ENCODE measurements at places on chromosomes 1 and 21.

GRCh38 chr1:164765557-164765956 lies 206.6 kb downstream of the PBX1 start:
- DNase-seq: no peak

- no peak for DNase-seq
Observed at GRCh38 chr1:198156745-198157240, at the start of gene NEK7. Gene NEK7, plus strand, starts transcription at chr1:198156998. Its CDS starts 75,583 bp downstream, at chr1:198232581.

DNA sequence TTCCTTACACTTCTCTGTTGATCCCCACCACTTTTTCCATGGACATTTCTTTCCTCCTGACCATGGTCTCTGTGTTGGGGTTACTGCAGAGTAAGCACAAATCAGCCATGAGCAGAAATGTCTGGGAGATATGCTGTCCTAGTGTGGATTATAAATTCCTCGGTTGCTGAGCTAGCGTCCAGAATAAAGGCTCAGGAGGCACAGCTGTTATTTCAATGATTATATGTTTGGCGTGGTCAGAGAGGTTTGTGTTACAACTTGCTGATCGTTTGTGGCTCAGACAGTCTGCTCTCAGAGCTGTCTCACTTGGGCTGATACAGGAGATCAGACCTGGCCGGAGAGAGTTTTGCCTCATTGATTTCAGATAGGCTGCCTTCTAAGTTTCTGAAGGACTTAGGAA lies 37.5 kb upstream of the LAMC2 start:
- DNase-seq: no peak

- no peak for DNase-seq
Observed at GRCh38 chr1:44941424-44942324, 44.7 kb downstream of the EIF2B3 start.

DNA sequence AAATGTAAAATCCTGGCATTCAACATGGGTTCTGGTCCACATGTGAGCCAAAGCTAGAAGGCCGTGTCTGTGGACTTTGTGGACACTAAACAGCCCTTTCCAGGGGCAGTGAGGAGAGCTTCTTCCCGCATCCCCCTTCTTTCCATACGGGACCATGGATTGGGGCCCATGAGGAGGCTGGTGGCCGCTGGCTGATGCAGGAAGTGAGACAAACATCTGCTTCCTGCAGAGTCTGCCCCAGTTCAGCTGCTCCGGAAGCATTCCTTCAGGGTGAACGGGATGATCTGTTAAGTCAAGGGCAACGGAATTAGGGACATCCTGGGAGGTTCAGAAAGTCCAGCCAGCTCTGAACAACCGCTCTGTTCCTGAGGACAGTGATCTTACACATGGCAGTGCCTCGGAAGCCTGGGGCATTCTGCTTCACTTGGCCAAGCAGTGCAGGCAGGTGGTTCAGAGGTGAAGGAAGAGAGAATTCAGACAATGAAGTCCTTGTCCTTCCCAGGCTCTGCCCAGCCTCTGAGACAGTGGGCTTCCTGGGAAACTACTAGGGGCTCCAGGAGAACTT lies 1.5 kb downstream of the CA6 start:
- no peak for DNase-seq

GRCh38 chr1:172622541-172622940 lies 36.4 kb upstream of the FASLG start:
- no peak for DNase-seq

GRCh38 chr1:17569200-17570139 lies 30.0 kb downstream of the ARHGEF10L start:
- no peak for DNase-seq

DNA sequence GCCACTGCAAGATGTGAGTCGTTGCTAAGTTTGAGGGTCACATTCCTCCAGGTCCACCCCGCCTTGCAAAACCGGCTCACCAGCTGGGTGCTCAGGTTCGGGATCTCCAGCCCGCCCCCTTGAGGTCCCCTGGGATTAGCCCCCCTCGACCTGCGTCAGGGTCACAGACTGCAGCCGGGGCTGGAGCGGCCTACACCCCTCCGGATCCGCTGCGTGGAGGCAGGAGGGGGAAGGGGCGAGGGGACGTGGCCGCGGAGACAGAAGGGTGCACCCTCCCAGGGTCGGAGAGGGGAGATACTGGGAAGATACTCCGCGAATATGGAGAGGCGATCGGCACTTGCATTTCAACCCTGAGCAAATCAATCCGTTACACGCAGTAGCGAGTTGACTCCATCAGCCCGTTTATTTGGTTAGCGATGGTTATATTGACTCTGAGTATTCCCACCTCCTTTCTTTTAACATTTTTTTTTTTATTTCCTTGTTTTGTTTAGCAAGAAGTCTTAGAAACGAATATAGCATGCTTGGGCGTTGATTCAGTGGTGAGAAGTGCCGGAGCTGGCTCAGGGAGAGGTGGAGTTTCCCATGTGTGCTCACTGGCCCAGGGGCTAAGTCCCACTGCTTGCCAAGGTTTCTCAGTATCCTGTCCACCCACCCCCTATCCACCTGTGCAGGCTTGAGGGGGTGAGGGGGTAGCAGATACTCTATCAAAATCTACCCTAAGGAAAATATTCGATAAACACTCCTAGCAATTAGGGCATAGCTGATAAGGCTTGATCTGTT lies 997 bp downstream of the IFNAR2 start:
- no peak for DNase-seq

GRCh38 chr1:56917356-56917755 lies 48.5 kb downstream of the C8B start:
- no peak for DNase-seq

DNA sequence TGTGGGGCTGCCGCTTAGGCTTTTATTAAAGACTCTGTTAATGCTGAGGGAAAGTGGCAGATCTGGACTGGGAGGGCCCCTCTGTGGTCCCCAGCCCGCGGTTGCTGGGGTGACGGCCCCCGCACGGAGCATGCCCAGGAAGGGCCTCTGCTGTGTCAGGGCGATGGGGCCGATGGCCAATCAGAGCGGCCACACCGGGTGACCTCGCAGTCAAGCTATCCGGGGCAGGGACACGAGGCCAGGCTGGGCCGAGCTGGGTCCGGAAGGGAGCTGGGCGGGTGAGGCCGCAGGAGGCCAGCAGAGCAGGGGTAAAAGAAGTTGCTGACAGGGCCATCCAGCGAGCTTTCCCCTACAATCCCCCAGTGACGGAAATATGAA lies 145.1 kb downstream of the CASZ1 start:
- no peak for DNase-seq

DNA sequence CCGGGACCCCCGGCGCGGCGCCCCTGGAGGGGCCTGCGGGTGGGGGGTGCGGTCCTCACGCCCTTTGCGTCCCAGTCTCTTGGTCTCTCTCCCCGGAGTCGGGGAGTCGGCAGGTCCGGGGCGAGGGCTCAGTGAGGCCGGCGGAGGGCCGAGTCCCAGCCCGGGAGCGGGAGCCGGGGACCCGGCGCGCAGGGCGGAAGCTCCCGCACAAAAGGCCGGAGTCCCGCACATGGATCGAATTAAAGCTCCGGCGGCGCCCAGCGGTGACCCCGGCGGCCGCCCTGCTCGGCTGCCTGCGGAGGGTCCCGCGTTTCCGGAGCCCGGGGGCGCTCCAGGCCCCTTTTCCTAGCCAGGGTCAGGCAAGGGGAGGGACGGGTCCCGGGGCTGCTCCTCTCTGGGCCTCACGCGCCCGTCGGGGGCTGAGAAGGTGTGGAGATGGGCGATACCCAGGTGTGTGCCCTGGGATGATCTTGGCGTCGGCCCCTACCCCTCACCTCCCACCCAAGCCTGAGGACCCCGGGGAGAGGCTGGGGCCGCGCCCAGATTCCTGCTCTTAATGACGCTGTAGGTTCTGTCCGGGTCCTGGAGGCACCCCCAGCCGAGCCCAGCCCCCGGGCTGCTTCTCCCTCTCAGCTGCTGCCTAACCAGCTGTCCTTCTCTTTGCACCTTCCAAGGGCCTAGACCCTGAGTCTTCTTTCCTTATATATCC lies 512 bp downstream of the FBLIM1 start:
- no peak for DNase-seq

DNA sequence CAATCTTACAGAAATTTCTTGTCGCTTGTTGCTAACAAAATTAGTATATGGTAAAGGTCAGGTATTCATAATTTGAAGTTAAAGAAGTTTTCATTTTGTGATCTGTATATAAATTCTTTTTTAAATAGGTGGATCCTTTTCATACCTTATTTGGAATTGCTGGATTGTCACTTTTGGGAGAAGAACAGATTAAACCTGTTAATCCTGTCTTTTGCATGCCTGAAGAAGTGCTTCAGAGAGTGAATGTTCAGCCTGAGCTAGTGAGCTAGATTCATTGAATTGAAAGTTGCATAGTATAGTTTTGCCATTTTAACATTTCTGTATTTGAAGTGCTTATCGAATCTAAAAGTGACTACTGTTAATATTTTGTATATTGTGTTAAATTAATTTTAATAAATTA lies 2.3 kb upstream of the MSH4 start:
- DNase-seq: no peak

GRCh38 chr1:3779265-3779911 lies 6.8 kb downstream of the SMIM1 start:
- DNase-seq: no peak

- DNase-seq: no peak
Observed at GRCh38 chr1:241507189-241507863, 12.2 kb downstream of the FH start.

Data from activated CD8-positive, alpha-beta memory T cell treated with anti-CD3 and anti-CD28 coated beads for 4 hours (primary cell).